NCI-H1105 (cell line): ENCODE measurements at places on chromosomes 6 and 20.

GRCh38 chr20:59295531-59295930 is 4.9 kb upstream of the EDN3 start:
- peak; percentile 31 for DNase-seq

- no peak for DNase-seq
Measured at GRCh38 chr6:98841621-98842341, 7.4 kb downstream of the POU3F2 start.

GRCh38 chr6:129708496-129709195 is 1.3 kb downstream of the ARHGAP18 start:
- DNase-seq: no peak

- no peak for DNase-seq
Measured at GRCh38 chr6:35451354-35452182, 570 bp upstream of the FANCE start.

DNA sequence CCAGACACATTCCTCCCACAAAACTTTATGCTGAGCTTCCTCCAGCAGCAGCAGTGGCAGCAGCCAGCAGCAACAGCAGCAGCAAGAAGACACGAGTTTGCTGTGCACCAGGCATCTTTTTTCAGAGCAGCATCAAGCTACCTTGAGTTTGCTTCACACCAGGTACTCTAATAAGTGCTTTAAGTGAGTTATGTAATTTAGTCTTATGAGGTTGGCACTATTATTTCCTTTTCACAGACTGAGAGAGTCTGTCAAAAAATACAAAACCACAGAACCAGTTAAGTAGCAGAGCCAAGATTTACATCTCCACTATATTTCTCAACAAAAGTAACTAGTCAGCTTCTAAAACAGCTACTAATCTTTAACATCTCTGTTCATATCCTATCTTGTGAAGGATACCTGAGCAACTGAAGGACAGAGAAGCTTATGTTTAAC is 23.7 kb downstream of the RANBP9 start:
- no peak for DNase-seq

GRCh38 chr6:51753635-51754034 is 333.8 kb downstream of the PKHD1 start:
- DNase-seq: no peak

GRCh38 chr20:48366230-48366629 is 461.6 kb downstream of the PREX1 start:
- no peak for DNase-seq

DNA sequence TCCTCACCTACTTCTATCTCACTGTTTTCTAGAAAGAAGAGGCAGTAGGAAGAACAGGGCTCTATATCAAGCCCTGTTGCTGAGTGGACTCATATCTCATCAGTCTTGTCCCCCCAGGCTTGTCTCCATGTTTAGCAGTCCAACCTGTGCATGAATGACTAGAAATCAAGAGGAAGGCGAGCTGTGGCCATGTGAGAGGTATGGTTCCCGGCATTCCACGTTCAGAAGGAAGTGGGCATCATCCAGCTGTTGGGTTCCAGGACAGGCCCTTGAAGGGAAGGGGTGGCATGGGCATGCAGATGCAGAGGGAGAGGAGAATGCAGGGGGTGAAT is 176.6 kb downstream of the MRPL14 start:
- no peak for DNase-seq

- DNase-seq: no peak
Measured at GRCh38 chr6:41477572-41477971, 68.6 kb upstream of the FOXP4 start.

GRCh38 chr20:36084897-36085613 is 69.5 kb upstream of the EPB41L1 start:
- DNase-seq: no peak

DNA sequence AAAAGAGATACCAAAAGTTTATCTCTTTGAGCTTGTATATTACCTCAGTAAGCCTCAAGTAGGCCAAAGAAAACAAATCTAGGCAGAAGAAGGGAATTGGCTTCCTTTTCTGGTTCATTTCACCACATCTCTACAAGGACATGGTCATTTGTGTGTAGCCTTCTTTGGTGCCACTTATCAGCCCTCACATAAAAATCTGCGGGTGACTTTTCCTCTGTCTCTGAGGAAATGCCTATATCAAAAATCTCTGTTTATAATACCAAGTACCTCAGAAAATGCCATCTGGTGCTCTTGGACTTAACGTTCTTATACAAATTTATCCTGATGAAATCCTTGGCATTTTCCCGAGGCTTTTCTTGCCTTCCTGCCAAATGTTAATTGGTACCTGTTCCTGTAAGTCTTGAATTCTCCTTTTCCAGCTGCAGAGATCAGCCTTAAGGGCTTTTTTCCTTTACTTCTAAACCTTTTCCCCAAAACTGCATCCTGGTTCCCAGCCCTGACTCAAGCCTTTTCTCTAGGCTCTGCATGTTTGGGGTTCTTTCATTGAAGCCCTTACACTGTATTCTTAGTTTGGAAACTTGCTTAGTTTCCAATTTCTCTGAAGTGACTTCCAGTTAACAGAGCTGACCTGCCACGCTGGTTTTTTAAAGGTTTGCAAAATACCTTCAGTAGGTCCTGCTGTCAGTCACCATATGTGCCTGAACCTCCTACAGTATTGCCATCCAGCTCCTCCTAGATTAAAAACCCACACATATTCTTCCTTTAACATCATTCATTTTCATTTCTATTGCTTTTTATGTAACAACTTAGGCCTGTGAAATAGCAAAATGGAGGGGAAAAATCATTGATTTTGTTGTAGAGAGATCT is 191.2 kb upstream of the PREP start:
- DNase-seq: no peak

GRCh38 chr6:51553246-51554015 is 534.0 kb downstream of the PKHD1 start:
- no peak for DNase-seq

- no peak for DNase-seq
Measured at GRCh38 chr6:147950623-147950987, 392.0 kb upstream of the SASH1 start.

- no peak for DNase-seq
Measured at GRCh38 chr6:91743756-91744155, 1156.9 kb upstream of the MAP3K7 start.

GRCh38 chr20:22729180-22729579 is 144.8 kb upstream of the FOXA2 start:
- DNase-seq: no peak

GRCh38 chr20:9279918-9280401 is 211.1 kb downstream of the PLCB4 start:
- DNase-seq: no peak

- DNase-seq: no peak
Measured at GRCh38 chr6:73978330-73978729, 282.3 kb downstream of the CD109 start.

DNA sequence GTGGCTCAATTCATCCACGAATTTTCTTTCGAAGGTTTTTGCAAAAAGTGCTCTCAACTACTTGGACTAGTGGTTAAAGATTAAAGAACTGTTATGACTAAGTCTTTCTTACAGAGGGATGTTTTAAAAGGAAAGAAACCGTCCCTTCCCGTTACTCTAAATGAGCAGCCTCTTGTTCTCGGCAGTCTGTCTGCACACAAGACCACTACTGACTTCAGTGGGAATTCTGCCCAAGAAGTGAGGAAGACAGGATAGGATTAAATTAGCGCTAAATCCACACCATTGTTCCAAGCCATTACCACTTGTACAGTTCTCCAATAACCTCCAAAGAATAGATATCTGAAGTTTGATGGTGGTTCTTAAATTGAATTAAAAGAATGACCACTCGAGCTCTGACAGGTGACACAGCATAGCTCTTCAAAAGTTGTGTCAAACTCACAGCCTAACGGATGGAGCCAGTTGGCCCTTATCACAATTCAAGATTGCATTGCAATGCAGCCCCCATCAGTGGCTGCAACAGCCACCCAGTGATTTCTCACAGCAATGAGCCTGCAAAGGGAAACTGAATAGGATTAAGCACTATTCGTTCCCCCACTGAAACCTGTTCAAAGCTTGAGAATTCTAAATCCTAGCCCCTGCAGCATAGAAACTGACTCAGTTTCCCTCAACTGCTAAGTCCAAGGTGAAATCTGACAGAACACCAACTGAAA is 1.8 kb downstream of the EPB41L2 start:
- no peak for DNase-seq

DNA sequence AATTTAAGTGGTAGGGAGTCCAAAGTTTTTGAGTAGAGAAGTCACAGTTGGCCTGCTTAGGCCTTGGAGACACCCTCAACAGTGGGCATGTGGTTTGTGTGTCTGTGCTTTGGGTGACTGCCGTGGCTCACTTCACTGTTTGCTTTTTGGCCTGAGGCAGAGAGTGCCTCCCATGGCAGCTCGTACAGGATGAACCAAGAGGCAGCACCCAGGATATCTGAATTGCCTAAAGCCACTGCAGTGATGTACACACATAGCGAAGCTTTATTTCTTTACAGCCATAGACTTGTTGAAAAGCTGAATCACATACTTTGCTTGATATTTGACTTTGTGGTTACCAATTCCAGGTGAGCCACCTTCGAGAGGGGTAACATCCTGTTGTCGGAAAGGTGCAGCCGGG is 21.6 kb downstream of the RREB1 start:
- DNase-seq: no peak

DNA sequence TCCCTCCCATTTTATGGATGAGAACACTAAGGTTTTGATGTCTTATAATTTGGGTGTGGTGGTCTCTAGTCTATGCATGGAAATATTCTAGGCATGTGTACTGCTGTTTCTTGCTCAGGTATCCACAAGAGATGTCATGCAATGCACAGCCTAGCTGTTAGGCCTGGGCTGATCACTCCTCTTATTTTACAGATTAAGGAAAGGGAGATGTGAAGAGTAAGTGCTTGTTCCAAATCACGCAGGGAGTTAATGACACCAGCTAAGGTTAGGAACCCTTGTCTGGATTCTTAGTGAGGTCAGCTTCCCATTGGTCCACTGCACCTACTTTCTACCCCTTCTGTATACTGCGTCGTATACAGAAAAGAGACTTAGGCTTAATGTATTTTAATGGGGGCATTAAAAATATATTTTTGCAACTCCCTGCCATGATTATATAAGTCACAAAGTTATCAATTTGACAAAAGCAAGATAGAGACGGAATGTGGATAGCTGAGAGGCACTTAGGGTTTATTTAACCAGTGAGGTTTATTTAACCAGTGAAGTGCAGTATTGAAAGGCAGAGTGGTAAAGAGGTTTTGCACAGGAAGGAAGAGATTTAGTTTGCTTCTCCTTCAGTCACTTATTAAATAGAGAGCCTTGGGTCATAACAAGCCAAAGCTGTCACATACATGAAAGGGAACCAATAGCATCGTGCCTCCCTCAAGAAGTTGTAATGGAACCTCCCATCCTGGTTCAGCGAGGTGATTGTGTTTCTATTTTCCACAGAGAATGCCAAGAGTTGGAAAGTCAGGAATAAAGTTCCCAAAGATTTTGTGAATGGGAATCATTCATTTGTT is 95.0 kb upstream of the FAM184A start:
- no peak for DNase-seq

DNA sequence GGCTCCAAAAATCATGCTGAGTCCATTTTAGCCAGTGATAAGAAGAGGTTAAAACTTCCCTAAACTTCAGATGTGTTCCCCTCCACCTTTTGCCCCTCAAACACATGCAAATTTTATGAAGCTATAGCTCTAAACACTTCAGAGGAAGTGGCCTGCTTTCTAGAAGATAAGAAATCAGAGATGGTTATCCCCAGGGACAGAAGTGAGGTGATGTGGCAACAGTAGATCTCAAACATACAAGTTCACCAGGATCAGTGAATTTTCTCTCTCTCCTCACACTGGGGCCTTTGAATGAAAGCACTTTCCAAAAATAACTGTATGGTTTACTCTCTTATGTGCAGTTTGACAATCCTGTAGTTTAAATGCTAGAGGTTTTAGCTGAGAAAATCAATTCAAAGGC is 332.0 kb downstream of the BTBD9 start:
- DNase-seq: no peak

DNA sequence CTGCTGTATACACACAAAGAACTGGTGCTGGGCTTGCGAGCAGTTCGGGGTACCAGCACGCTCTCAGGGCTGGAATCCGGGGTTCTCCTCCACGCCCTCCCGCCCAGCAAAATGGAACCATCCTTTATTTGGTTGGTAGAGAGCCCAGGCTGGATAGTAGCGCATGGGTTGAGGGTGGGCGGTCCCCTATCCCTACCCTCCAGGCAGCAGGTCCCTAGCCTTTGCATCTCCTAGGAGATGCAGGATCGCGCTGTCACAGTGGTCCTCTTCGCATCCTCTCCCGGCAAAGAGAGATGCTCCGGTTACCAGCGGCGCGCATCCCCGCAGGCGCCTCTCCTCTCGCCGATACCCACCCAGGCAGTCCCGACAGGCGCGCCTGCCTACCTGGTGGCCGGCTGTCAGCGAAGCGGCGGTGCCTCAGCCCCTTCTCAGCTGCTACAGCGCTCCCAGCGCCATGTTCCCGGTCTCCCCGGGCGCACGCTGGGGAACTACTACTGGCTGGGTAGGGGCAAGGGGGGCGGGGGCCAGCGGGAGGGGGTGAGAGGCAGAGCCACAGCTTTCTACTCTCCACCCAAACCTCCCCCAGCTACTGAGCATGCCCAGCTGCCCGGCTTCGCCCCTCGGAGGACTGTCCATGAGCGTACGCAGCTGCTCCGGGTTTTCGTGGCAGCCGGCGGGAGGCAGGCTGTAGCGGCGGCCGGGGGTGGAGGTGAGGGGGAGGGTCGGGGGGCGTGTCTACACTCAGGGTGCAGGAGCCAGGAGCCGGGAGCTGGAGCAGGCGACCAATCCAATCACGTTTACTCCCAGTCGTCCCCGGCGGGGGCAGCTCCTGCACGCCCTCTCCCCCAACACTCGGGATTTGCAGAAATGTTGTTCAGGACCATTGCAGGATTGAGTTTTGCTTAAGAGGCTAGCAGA is at the start of gene PAK5:
Gene PAK5 (minus strand): TSS at position 699 of the 918 bp plus-strand sequence. CDS start 194,748 bp downstream, outside the sequence.
- DNase-seq: peak; percentile 95

DNA sequence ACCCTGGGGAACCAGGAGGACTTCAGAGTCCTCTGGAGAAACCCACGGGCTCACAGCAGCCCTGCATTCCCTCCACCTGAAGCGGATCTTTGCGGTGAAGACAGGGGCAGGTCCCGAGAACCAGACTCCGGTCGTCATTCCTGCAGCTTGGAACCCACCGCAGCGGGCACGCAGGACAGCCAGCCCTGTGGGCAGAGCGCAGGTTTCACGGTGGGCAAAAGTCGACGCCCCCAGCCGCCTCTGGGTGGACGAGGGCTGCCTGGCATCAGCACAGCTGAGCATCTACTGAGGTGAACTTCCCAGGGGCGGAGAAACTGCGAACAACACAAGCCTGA is 118.3 kb downstream of the PSMB1 start:
- no peak for DNase-seq

DNA sequence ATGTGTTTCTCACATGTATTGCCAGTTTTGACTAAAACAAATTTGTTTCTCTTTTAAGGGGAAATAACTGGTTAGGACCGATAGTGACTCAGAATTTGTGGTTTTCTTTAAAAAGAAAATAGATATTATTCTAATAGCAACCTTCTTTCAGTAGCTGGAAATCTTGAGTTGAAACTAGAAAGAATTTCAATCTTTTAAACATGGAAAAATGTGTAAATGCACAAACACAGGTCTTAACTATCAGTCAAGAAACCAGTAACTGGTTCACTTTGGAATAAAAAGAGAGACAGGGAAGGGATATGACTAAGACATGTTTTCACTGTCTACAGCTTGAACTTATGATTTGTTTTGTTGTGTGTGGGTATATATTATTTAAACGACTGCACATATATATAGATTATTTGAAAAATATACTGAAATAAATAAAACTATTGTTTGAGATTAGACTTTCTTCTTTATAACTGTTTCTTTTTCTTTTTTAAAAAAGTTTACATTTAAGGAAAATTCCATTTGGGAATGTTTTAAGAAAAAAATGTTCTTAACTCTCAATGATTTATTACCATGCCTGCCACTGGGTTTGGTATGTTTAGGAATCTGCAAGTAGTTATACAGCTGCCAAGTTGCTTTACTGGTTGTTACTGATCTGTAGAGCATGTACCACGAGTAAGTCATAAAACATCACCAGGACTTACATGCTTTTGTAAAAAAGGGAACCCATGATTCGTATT is 753.3 kb upstream of the MARCKS start:
- no peak for DNase-seq
